ENCODE measurements at places on chromosomes 3 and 15.

DNA sequence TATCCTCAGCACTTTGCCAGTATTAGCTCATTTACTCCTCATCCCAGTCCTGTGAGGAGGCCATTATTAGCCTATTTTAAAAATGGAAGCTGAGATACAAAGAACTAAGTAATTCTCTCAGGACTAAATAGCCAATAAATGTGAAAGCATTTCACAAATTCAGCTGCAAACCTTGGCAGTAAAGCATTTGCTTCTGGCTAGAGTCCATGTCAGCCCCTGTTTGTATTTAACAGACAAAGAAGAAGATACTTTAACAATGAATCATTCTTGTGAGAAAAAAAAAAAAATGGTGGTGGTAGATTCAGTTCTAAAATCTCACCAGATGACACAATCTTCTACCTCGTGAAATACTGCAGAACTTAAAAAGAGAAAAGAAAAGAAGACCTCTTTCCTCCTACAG is 85.0 kb upstream of the CNTN6 start:
- peak; percentile 5 for DNase-seq

GRCh38 chr15:69854521-69855181 is 243.1 kb downstream of the TLE3 start:
- peak; percentile 23 for DNase-seq

- no peak for DNase-seq
These were observed 99.4 kb upstream of the HACD2 start for GRCh38 chr3:123684209-123684608.

- DNase-seq = no peak
These were observed 105.7 kb downstream of the ZNF385D start for GRCh38 chr3:21645121-21645897.

GRCh38 chr3:16280671-16281070 is 15.7 kb downstream of the OXNAD1 start:
- DNase-seq = no peak

DNA sequence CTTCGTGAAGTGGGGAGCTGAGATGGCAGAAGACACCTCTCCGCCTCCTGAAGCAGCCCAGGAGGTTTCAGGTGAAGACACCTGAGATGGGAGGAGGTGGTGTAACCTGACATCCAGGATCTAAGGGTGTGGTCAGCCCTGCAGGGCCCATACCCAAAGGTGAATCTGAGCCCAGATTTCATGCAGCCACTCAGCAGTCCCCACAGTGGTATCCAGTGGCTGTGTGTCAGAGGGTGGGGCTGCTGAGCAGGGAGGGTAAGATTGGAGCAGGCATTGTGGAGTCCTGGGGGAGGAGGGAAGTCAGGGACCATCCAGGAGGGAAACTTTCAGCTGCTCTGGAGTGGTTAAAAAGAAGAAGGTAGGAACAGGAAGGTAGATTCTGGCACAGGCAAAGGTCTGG is 46.0 kb upstream of the SMAD6 start:
- no peak for DNase-seq

DNA sequence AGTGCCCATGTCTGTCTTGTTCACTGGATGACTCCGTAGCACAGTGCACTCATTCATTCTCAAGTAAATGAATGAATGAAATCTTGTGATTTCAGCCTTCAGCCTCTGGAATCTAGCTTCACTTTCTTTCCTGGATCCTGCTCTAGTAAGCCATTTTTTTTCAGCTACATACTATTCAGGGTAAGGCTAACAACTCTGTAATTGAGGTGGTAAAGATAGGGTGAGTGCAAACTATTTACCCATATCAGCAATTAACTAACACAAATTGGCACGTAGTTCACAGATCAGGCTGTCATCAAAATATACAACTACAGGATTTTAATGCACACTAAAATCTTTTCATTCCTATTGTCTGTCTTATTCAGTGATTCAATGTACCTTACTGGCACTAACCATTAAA is 195.1 kb upstream of the SLC2A2 start:
- no peak for DNase-seq

DNA sequence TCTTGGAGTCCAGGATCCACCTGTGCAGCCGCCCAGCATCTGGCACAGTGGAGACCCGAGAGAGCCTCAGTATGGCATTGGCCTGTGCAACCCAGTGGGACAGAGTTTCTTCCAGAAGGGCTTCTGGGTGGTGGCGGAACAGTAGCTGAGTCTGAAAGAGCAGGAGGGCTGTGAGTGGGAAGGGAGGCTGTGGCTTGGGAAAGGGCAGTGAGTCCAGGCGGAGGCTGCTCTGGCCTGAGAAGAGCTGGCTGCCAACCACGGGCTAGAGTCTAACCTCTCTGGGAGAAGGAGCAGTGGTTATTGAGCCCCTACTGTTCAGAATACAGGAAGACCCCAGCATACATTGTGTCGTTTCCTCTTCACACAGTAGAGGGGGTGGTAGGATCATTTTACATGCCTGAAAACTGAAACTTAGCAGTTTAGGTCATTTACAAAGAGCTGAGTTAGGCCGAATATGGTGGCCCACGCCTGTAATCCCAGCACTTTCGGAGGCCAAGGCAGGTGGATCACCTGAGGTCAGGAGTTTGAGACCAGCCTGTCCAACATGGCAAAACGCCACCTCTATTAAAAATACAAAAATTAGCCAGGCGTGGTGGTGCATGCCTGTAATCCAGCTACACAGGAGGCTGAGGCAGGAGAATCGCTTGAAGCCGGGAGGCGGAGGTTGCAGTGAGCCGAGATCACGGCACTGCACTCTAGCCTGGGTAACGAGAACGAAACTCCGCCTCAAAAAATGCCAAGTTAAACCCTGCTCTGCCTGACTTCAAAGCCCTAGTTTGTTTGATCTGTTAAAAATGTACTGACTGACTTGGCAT is 3.2 kb downstream of the AEN start:
- DNase-seq = peak; percentile 50

DNA sequence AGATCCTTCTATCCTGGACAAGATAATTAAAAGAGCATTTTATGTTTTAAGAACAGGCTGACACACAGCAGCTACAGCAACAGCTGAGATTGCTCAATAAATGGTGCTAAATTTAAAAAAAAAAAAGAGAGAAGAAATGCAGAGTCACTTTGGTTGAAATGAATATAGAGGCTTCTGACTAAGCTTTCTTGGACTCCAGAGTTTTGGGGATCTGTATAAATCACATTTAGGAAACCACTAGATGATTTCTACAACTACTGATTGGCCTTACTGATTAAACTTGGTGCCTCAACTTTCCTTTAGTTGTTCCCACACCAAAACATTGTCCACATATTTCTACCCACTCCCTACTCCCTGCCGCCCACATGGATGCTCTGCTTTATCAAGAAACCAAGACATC is 132.9 kb upstream of the ZBTB20 start:
- DNase-seq = no peak

GRCh38 chr3:26757978-26758377 is 135.4 kb downstream of the LRRC3B start:
- DNase-seq = no peak

DNA sequence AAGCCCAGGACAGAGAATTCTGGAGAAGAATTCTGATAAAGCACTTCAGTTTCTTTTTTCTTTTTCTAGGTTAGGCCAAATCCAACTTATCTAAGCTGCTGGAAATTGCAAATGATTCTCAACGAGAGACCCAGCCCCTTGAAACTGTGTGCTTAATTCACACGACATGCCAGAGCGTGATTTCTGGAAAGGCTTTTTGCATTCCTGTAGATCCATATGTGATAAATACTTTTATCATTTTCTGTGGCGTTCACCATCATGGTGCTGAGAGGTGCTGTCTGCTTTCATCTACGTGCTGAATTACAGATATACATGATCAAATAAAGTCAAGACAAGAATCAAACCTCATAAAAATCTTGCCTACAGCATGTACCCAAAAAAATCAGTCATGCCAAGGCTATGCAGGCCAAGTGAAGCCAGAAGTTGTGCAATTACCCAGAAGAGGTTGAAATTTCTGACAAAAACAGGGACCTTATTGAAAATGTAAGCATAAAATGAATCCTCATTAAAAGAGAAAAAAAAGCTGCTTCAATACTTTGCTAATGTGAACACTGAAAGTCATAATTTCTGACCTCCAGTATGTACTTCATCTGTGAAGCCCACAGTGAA is 10.8 kb upstream of the MEF2A start:
- DNase-seq = no peak

- DNase-seq = no peak
These were observed 58.3 kb downstream of the RAB11A start for GRCh38 chr15:65927545-65927944.

DNA sequence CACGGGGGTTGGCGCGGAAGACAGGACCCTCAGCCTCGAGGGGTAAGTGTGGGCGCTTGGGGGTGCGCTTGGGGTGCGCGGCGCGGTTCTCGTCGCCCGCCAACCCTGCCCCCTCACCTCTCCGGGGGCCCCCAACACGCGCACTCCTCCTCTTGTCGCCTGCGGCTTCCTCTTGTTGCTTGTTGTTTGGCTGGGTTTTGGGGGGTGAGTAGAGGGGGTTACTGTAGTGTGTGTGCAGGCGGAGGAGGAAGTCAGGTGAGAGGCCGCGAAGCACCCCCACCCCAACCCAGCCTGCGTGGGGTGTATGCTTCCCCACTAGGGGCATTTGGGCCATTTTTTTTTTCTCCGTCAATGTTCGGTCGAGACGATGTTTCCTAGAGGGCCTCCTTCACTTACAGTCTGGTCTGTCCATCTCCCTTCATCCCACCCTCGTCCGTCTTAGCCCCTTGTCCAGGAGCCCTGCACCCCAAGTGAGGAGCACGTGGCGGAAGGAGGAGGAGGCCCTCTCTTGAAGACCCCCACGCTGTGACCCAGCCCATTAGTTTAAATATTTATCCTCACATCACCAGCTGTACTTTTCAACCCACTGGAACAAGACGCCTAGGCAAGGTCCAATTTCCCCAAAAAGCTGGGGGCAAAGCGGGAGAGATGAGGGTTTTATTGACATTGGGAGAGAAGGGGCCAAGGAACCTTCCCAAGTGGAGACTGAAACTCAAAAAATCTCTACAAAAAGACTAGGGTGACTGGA is 20.4 kb upstream of the SATB1 start:
- DNase-seq = peak; percentile 18

GRCh38 chr15:70430069-70430468 is 332.4 kb upstream of the TLE3 start:
- peak; percentile 60 for DNase-seq

DNA sequence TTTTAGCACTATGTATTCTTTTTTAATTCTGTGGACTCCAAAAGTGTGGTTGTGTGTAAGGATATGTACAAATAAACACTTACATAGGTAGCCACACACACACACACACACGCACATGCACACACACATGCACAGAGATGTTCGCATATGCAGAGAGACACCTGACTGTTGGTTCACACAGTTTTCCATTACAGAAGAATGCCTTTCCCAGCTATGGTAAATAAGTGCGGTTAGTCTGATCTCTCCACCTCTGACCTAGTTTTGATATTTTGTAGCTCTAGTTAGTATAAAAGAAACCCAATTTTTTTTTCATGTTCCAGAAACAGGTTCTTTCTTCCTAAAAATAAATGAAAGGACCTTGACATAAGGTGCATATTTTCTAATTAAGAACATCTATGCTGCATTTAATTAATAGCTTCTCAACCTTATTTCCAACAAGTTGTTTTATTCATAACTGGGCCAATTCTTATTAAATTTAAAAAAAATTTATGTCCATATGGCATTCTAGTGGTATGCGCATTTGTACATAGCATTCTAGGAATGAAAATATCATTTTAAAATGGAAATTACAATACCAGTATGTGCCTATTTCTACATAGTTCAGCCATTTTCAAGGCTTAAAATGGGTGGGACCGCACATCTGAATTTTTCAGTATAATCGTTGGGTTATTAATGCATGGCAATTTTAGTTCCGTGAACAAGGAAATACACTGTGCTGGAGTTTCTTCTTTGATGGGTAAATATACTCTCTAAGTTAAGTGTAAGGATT is 27.2 kb downstream of the TMEM108 start:
- DNase-seq = no peak

GRCh38 chr3:128588147-128588546 is 62.5 kb downstream of the RPN1 start:
- DNase-seq = no peak

DNA sequence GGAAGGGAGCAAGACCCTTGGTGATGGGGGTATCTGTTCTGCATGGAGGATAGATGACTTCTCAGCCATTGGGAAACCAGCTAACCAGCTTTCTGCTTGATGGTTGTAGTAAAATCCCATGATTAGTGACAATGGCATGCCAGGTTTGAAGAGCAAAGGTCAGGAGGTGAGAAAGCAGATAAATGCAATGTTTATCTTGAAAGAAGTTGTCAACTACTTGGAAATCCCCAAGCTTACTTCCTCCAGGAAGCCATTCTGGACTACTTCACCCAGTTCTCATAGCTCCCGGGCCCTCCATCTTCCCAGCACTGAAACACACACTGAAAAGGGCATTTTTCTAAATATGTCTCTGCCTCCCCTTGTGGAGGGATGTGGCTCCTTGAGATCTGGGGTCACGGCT is 51.3 kb downstream of the SMAD3 start:
- peak; percentile 53 for DNase-seq

DNA sequence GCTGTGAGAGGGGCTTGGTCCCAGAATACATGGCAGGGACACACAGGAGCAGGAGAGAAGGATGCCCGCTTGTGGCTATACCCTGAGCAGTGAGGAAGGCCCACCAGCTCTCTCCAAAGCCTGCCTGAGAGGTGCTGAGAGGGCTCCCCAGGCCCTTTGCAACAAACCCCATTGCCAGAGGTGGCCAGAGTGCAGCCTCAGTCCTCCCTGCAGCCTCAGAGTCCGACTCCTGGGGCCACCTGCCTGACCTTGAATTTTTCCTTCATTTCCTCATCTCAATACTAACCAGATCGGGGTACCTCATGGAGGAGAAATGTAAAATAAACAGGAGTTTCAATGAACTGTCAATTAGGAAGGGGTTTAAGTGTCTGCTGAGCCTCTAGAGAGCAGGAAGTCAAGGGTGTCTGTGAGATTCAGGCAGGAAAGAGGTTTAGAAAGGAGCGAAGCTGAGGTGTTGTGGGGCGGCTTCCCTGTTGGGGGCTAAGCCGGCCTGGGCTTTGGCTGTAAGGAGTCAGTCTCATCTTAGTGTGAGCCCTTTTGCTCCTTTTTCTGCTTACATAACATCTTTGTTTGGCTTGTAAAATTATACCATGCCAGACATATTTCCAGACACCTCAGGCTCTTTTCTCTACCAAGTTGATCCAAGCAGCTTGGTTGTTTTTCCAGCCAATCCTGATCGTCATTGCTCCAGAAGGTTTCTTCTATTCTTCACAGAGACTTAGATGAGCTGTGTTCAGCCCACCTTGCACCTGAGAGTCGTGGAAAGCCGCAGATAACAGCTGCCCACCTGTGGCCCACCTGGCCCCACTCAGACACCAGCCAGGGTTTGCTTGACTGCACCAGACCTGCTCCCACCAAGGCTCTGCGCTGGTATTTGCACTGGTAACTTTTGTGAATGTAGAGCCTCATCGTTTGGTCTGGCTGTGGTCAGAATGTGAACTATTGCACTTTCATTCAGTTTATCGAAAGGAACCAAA is 36.7 kb downstream of the CMTM7 start:
- no peak for DNase-seq

- DNase-seq = no peak
These were observed 345.6 kb downstream of the NLGN1 start for GRCh38 chr3:173743111-173743510.

GRCh38 chr3:123883111-123883510 is 1.0 kb downstream of the MYLK start:
- no peak for DNase-seq

Data from hepatocyte (in vitro differentiated cells).